ENCODE measurements at places on chromosomes 7 and 10.

- no peak for DNase-seq
Measured at GRCh38 chr10:111076682-111077478, at the start of gene ADRA2A. Gene ADRA2A (plus strand): TSS chr10:111077029. CDS start chr10:111077997, 968 bp downstream.

- DNase-seq = no peak
Measured at GRCh38 chr7:135166338-135166990, 4.0 kb downstream of the CYREN start.

DNA sequence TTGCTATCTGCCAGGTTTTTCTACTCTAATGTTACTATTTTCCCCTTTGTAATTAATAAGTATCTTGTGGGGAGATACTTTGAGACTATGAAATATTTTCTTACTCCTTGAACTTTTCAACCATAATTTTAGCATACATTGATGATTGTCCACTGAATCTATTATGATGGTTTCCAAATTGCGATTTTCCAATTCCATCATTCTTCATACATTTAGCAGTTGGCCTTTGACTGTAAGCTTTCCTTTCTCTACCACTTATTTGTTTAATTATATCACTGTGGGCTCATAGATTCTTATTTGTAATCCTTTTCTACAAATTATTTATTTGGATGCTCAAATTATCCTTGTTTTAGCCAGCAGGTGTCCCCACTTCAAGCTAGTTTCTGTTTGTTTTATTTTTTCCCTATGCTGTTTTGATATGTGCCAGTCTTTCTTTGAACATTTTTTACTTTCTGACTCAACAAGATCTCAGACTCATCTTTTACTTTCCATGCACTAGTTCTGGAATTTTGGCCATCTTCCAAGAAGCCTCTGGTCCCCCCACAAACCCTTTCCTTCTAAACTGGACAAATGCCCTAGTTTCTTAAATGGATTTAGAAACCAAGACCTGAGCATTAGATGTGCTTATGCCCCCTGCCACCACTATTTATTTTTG, 11.4 kb upstream of the MRPS16 start:
- DNase-seq = no peak

GRCh38 chr7:134425777-134426176, 33.1 kb downstream of the AKR1B1 start:
- no peak for DNase-seq

DNA sequence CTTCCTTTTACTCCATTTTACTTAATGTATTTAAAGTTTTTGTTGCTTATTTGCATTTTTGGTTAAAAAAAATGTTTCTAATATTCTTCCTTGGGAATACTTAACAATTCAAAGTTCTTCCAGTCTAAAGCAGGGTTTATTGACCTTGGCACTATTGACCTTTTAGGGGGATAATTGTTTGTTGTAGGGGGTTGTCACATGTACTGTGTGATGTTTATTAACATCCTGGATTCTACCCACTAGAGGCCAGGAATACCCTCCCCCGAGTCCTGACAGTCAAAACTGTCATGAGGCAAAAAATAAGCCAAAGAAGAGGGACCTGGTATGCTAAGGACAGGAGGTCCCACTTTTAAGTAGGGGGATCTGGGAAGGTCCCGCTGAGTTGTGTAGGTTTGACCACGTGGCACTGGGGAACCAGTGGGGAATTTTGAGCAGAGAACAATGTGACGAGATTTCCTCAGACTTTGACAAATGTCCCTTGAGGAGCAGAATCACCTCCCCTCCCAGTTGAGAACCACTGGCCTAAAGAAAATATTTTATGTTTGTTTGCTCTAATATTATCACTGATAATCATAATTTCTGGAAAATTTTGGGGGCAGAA, 178.3 kb upstream of the PRR15 start:
- DNase-seq = no peak

DNA sequence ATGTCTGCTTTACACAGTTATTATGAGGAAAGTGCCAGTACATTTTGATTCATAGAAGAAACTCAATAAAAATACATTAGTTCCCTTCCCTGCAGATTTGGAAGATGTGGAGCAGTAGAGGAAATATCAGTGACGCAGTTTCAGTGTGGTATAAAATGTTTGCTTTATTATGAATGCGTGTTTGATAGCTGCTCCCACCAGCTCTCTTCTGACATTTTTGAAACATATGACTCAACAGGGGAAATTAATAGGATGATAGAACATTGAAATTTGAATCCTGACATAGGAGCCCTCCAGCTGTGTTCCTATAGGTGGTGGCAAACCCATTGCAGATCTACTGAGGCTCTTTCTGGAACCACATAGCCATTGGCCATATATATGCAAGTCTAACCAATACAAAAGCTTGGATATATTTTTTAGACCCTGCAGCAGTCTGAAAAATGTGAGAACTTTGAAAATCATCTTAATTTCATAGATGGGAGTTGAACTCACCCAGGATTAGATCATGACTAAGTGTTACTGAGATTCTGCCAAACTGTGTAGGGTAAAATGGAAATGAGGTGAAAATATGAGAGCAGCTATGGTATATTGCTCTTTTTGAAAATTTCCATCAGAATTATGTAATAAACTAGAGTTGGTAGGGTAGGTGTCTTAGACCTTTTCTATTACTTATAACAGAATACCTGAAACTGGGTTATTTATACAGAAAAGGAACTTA, 47.8 kb downstream of the BZW2 start:
- no peak for DNase-seq

GRCh38 chr10:70032667-70033289, 19.9 kb upstream of the MACROH2A2 start:
- no peak for DNase-seq

- no peak for DNase-seq
Measured at GRCh38 chr7:55177068-55177530, 158.3 kb downstream of the EGFR start.

- DNase-seq = no peak
Measured at GRCh38 chr7:112346381-112347060, 103.7 kb upstream of the IFRD1 start.

GRCh38 chr7:84490661-84491060, 296.1 kb upstream of the SEMA3A start:
- DNase-seq = no peak

DNA sequence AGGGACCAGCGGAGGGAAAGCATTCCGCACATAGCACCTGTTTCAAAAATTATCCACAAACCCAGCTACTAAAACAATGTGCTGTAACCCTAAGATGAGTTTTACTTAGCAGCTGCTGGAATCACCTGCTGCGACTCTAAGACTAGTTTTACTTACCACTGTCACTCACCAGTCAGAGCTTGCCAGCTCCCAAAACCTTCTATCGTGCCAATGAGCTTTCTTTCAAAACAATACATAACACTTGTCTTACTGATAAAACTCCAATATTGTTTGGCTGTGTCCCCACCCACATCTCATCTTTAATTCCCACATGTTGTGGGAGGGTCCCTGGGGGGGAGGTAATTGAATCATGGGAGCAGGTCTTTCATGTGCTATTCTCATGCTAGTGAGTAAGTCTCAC, 18.4 kb downstream of the ST8SIA6 start:
- DNase-seq = no peak

GRCh38 chr7:137628216-137628615, 218.6 kb downstream of the DGKI start:
- no peak for DNase-seq

- no peak for DNase-seq
Measured at GRCh38 chr7:31529103-31529502, 15.2 kb downstream of the ITPRID1 start.

DNA sequence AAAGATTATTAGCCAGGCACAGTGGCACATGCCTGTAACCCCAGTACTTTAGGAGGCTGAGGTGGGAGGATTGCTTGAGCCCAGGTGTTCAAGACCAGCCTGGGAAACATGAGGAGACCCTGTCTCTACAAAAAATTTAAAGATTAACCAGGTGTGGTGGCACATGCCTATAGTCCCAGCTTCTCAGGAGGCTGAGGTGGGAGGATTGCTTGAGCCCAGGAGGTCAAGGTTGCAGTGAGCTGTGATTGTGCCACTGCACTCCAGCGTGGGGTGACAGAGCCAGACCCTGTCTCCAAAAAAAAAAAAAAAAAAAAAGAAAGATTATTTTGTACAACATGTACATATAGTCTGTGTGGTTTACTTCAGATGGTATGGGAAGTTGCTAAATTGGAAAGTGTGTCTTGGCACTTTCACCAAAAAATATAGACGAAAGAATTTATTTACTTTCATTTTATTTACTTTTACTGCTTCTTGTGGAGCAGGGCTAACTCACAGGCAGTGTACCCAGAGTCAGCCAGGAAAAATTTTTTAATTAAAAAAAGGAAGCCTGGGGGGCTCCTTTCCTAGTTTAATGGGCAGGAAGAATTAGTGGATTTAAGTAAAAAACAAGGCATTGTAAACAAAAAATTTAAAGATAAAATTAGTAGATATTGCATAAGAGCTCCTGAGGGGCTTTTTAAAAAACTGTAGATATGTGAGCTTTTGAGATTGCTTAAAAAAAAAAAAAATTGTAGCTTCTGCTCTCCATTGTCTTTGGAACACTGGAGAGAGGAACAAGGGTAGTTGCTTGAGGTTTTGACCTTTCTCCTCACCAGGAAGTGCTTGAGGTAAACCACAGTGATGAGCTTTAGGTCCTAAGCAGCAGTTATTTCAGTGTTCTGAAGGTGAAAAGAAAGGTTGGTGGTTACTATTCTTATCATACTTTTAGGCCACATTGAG, 44.6 kb upstream of the VDAC2 start:
- DNase-seq = no peak

- DNase-seq = no peak
Measured at GRCh38 chr7:103593691-103594090, 147.7 kb upstream of the SLC26A5 start.
